ENCODE measurements at places on chromosomes 1 and 21.

GRCh38 chr1:39842836-39843235, 40.5 kb downstream of the TRIT1 start:
- DNase-seq = peak; percentile 19

- DNase-seq = no peak
Observed at GRCh38 chr1:5985250-5985649, 7.0 kb downstream of the NPHP4 start.

- no peak for DNase-seq
Observed at GRCh38 chr1:112524986-112525385, 16.2 kb downstream of the WNT2B start.

- no peak for DNase-seq
Observed at GRCh38 chr1:21066356-21067012, 110.2 kb downstream of the EIF4G3 start.

DNA sequence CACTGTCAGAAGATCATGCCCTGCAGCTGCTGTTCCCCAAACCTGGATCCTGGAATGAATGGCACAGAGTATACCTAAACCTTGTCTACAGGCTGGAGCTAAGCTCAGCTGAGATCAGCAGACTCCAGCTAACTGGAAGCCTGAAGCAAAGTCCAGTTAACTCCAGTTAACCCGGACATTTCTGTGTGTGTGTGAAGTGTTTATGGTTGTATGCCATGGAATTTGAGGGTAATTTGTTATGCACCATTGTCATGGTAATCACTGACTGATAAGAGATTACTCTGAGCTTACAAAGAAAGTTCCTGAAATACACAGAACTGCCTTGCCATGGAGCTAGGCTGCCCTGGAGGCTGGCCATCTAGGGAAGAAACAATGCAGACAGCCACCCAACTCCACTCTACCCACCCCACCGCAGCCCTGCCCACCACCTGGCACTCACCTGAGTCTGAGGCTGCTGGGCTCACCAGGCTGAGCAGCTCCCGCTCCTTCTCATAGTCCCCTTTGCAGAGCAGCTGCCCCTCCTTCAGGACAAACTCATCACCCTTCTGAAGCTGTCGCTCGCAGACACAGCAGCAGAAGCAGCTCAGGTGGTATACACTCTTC, 107.4 kb downstream of the LMX1A start:
- DNase-seq = no peak

GRCh38 chr1:222583079-222583478, 6.7 kb downstream of the TAF1A start:
- no peak for DNase-seq

GRCh38 chr21:18384771-18385170, 18.8 kb downstream of the TMPRSS15 start:
- DNase-seq = no peak
